CD4-positive, alpha-beta T cell treated with Interleukin-15 for 4 hours (primary cell): ENCODE measurements at places on chromosomes 16 and 17.

GRCh38 chr17:70095455-70095854 is 20.4 kb downstream of the KCNJ16 start:
- DNase-seq, result no peak

- DNase-seq, result no peak
These were observed 477 bp upstream of the OSGIN1 start for GRCh38 chr16:83952587-83952939.

DNA sequence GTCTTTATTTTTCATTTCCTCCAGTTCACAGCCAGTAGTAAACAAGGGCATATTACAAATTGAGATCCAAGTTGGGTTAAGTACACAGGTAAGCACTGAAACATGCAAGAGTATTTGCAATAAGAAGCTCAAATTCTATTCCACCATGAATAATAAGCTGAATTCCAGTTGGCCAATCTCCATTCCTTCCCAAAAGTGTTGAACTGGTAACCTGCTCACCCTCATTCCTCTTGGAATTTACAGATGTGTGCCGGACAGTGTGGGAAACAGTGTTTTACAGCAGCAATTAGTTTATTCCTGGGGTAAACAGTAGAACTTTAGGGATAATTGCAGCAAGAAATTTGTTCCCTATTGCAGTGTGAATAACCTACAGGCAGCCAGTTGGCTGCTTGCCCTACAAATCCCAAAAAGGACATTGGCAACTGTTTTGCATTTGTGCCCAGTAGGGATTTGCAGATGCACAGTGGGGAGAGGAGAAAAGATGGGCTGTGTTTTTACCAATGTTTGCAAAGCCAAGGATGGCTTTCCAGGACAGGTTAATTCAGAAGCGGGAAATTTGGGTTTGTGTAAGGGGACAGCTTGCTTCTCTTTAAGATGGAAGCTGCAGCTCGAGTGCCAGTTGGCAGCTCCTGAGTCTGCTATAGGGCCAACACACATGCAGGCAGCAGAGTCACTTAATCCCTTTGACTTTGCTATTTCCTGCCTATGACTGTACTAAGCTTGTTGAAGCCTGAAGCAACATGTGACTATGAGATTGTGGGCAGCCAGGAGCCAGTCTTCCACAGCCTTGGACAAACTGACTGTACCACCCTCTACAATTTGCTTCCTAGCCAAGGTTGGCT is 318.9 kb downstream of the MAP2K6 start:
- no peak for DNase-seq

- DNase-seq, result no peak
These were observed 3.8 kb upstream of the SLC47A2 start for GRCh38 chr17:19720210-19720475.

DNA sequence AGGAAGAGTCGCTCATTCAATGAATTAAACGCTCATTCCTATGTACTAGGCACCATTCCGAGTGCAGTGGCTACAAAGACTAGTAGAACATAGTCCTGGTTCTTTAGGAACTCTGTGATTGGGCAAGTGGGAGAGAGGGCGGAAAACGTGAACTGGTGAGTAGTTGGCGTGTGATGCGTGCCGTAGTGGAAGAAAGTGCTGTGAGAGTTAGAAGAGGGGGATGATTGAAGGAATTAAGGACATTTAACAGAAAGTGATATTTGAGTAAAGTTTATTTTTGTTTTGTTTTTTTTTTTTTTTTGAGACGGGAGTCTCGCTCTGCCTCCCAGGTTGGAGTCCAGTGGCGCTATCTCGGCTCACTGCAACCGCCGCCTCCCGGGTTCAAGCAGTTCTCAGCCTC is 7.9 kb upstream of the SLFN14 start:
- peak; percentile 33 for DNase-seq

DNA sequence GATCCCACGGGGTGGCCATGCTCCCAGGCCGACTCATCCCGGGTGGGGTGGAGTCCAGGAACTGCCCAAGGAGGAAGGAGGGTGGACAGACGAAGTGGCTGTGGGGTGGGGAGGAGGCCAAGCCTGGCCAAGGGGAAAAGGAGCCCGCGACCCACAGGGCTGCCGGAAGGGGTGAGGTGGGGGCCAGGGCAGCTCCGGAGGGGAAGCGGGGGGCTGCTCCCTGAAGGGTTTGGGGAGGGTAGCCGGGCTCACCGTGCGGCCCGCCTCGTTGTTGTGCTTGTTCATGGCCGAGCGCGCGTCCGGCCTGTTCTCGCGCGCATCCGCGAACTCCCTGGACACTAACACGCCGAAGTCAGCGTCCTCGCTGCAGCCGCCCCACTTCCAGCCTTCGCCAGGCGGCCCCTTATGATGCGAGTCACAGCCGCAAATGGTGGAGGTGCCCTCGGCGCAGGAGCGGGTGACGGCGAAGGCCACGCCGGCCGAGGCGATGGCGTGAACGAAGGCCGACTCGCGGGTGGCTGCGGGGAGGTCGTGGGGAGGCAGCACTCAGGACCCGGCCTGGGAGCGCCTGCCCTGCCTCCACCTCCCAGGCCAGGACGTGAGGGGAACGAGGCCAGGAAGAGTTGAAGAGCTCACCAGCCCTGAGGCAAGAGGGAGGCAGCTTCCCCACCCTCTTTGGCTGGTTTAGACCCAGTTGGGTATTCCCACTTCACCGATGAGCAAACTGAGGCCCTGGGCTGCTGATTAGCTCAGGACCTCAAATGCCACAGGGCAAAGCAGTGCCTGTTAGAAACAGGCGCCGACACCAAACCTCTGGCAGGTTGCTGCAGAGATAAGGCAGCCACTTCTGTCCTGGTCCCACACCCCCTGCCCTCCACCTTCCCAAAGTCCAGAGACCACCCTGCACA is 48.7 kb downstream of the WNT3 start:
- no peak for DNase-seq
